ENCODE measurements at places on chromosomes 5 and 9.

GRCh38 chr9:135215571-135216161 is 128.2 kb downstream of the OLFM1 start:
- DNase-seq = peak; percentile 45

GRCh38 chr5:174807471-174807870 is 83.1 kb downstream of the MSX2 start:
- no peak for DNase-seq

DNA sequence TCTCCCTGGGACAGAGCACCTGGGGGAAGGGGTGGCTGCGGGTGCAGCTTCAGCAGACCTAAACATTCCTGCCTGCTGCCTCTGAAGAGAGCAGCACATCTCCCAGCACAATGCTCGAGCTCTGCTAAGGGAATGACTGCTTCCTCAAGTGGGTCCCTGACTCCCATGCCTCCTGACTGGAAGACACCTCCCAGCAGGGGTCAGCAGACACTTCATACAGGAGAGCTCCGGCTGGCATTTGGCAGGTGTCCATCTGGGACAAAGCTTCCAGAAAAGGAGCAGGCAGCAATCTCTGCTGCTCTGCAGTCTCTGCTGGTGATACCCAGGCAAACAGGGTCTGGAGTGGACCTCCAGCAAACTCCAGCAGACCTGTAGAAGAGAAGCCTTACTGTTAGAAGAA is 77.2 kb downstream of the SLCO6A1 start:
- peak; percentile 45 for DNase-seq

DNA sequence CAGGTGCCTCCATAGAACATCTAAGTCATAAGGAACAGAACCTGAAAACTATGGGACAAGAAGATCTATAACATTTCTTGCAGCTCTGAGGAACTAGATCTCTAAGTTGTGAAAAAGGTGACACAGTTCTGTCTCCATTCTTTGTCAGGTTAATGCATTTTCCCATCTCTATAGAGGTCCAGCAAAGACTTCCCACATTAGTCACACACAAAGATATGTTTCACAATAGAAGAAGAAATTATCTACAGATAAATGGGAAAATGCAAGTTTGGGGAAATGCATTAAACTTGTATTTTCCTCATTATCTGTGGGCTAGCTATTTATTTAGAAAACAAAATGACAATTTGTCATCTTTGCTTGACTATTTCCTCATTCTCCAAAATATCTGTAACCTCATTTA is 458.6 kb upstream of the PAPPA start:
- no peak for DNase-seq

GRCh38 chr9:34628656-34629490 is at the start of gene ARID3C:
TSS of gene ARID3C (minus strand) at chr9:34629066. CDS start at chr9:34628014, 1,052 bp downstream.
- DNase-seq = no peak
